ENCODE measurements at places on chromosomes 4 and X.

DNA sequence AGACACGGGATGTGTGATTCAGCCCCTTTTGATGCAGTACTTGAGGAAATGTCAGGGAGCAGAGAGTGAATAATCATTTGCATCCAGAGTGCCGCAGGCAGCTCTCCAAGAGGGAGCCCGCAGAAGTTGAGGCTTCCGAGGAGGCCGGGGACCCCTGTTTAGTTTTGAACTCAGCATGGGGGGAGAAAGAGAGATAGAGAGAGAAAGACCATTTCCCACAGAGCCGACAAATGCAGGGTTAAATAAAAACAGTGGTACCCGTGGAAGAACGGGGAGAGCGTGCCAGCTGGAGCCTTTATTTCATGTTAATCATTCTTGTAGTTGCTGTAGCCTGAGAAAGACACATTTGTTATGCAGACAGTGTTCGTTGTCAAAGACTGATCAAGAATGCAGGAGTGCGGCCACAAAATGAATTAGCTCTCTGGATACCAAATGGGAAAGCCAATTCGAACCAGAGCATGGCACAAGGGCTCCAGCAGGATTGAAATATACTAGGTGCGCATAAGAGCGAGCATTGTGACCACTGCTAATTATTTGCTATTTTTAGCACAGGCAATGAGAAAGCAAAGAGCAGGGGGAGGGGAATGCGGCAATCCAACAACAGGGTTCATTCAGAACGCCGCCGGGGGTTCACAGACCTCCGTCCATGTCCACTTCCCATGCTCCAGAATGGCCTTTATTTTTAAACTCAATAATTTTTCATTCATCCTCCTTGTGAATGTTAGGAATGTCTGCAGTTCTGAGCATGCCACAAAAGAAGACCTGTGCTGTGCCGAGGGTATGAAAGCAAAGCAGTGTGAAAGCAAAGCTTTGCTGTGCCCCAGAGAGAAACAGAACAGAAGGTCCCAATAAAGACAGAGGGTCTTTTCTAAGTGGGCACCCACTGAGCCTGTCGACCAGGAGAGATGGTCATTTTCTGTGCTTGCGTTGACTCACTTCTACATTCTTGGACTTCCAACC, 243.9 kb upstream of the VCX3A start:
- peak; percentile 21 for DNase-seq

- no peak for DNase-seq
Measured at GRCh38 chr4:134326866-134327265, 125.3 kb upstream of the PABPC4L start.

DNA sequence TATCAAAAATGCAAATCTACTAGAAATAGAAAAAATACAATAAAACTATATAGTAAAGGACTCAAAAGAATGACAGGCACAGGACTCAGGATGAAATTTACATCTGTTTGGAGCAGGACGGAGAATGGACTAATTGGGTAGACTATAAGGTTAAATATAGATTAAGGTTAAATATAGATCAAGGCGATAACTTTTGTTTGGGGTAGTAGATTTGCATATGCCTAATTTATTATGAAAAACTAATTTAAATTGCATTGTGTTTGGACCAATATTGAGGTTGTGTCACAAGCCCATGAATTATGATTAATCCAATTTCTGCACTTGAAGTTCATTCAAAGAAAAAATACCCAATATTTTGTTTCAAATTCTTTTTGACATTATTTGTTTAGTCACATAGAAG, 31.0 kb downstream of the MTHFD2L start:
- DNase-seq: no peak

GRCh38 chr4:55450566-55450965, 54.8 kb downstream of the TMEM165 start:
- DNase-seq: no peak

GRCh38 chr4:17109126-17109525, 210.7 kb upstream of the LDB2 start:
- no peak for DNase-seq

DNA sequence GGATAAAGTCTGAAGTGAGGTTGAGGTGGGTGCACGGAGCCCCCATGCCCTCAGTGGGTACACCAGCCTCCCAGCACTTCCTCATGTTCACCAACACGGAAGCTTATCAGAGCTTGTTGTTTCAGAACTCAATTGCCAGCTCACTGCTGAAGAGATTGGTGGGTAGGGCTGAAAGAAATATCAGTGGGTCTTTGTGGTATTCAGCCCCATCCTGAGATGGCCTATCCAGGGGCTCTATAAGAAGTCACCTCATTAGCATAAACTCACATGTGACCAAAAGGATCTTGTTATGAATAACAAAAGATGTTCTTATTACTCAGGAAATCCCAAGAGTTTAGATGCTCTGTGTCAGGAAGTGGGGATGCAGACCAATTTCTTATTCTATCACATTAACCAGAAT, 177.3 kb downstream of the ARHGAP10 start:
- no peak for DNase-seq

DNA sequence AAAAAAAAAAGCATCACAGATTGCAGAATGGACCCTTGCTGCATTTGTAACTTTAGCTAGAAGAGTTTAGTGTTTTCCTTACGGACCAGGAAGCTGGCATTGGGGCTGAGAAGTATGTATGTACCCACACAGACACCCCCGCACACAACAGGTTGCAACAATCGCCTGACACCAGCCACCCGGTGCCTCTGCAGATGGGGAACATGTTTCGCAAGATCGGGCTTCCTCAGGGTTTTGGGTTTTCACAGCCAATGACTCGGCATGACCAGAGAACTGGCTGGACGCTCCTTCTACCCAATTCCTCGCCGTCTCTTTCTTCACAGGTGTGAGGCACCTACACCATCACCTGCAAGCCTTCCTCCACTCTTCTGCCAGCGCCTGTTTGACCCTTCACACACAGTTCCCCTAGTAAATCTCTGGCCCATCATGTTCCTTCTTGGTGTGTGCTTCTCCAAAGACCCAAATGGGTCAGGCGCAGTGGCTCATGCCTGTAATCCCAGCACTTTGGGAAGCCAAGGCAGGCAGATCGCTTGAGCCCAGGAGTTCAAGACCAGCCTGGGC, 70.4 kb downstream of the DHRSX start:
- no peak for DNase-seq

GRCh38 chrX:11478026-11478425, 184.8 kb downstream of the AMELX start:
- DNase-seq: no peak

- no peak for DNase-seq
Measured at GRCh38 chr4:113825272-113825671, 63.7 kb upstream of the CAMK2D start.
